Effector memory CD8-positive, alpha-beta T cell (primary cell): ENCODE measurements at places on chromosomes 6 and 20.

- no peak overlapping the region for H3K4me3 ChIP-seq
- H3K27ac ChIP-seq, result no peak overlapping the region
- no peak for DNase-seq
These were observed 140.7 kb downstream of the ASCC3 start for GRCh38 chr6:100740439-100740838.

GRCh38 chr20:39025883-39026282 lies 63.7 kb downstream of the DHX35 start:
- no peaks in the 10 kb centered on the region for H3K27me3 ChIP-seq
- peak overlapping the region; percentile 72 for H3K27ac ChIP-seq

GRCh38 chr20:54260116-54260515 lies 52.2 kb downstream of the PFDN4 start:
- H3K27ac ChIP-seq, result no peak overlapping the region
- no peaks in the 10 kb centered on the region for H3K36me3 ChIP-seq
- H3K4me3 ChIP-seq, result no peak overlapping the region
- peaks cover 37% of the 10 kb centered on the region for H3K27me3 ChIP-seq

DNA sequence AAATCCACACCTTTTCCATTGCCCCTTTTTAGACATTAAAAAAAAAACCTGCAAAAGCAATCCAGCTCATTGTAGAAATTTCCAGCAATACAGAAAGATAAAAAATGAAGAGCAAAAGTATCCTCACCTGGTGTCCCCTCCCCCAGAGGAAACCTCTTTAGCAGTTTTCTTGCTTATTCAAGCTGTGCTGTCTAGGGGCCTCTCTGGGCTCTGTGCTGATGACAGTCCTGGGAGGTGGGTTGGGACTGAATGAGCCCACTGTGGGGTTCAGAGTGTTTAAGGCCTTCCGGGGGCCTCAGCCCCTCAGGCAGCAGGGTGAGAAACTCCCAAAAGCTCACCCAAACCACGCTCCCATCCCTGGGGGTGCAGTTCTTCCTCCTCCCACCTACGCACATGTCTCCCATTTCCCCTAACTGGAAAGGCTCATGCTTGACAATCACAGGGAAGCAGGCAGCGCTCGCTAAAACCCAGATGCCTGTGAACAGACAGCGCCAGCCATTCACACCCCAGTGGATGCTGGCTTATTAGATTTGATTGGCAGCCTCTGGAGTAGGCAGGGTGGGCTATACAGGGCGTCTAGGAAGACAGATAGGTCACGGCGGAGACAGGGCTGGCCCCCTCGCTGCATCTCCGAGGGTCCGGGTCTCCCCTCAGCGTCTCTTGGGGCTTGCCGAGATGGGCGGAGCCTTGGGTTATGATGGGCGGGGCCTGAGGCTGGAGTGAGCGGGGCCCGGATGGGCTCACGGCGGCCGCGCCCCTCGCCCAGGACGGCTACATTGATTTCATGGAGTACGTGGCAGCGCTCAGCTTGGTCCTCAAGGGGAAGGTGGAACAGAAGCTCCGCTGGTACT lies 4.6 kb downstream of the GUCA1A start:
- H3K4me3 ChIP-seq, result no peak overlapping the region
- H3K27me3 ChIP-seq, result peaks cover 21% of the 10 kb centered on the region
- H3K27ac ChIP-seq, result no peak overlapping the region
- no peak for DNase-seq

GRCh38 chr20:53079828-53080686 lies 107.9 kb downstream of the TSHZ2 start:
- no peak overlapping the region for H3K27ac ChIP-seq
- H3K4me1 ChIP-seq, result no peaks in the 10 kb centered on the region
- DNase-seq, result no peak
- no peak overlapping the region for H3K4me3 ChIP-seq

GRCh38 chr6:99091985-99092384 lies 144.2 kb upstream of the FBXL4 start:
- H3K27me3 ChIP-seq, result peaks cover 11% of the 10 kb centered on the region
- H3K4me1 ChIP-seq, result no peaks in the 10 kb centered on the region
- no peak overlapping the region for H3K4me3 ChIP-seq

GRCh38 chr20:53647286-53647821 lies 53.7 kb upstream of the ZNF217 start:
- H3K4me1 ChIP-seq, result peaks cover 18% of the 10 kb centered on the region
- H3K4me3 ChIP-seq, result no peak overlapping the region
- H3K27me3 ChIP-seq, result no peaks in the 10 kb centered on the region
- DNase-seq, result no peak
- H3K36me3 ChIP-seq, result peaks cover 3% of the 10 kb centered on the region
- H3K27ac ChIP-seq, result no peak overlapping the region

DNA sequence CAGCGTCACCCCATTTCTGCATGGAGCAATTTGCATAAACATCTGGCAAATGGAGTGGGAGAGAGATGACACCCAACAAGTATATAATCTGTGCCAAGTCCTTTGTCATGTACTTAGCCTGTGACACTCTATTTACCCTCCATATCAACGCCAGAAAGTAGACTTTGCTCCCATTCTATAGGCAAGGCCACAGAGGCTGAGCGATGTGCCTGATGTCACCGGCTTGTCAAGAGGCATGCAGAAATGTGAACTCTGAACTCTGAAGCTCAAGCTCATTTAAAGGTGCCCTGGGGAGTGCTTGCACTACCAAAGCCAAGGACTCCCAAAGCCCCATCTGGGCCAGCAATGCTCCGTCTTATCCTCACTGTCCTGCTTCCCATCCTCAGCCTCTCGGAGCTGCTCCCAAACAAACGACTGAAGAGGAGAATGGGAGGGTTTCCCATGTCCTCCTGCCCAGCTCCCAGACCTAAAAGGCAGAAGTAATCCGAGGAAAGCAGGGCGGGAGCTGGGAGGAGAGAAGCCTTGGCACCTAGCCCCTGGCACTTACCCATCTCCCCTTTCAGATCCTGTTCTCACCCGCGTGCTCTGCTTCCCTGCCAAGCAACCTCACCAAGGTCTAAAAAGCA lies 9.2 kb downstream of the CPNE5 start:
- peaks cover 21% of the 10 kb centered on the region for H3K27me3 ChIP-seq
- H3K4me1 ChIP-seq, result no peaks in the 10 kb centered on the region

- peaks cover 51% of the 10 kb centered on the region for H3K4me1 ChIP-seq
- peaks cover 13% of the 10 kb centered on the region for H3K36me3 ChIP-seq
- no peak overlapping the region for H3K4me3 ChIP-seq
- H3K27ac ChIP-seq, result peak overlapping the region; percentile 59
- DNase-seq, result no peak
These were observed 13.2 kb upstream of the ARMC12 start for GRCh38 chr6:35723587-35723986.

DNA sequence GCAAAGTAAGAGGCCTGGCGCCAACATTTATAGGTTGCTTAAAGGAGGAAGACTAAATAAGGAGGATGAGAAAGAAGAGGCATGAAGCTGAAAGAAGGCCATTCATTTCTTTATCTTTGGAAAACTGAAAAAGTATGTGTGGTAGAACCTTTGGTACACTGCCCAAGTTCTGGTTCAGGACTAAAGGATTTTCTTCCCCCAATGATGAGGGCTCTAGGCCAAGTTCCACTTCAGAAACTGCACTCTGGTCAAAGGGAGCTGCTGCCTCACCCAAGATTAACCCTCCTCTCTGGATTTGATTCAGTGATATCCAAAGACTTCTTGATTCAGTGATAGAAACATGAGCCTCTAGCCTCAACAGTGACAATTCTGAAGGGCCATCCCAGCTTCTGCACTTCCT lies 5.0 kb upstream of the KPNA5 start:
- H3K27ac ChIP-seq, result no peak overlapping the region
- H3K27me3 ChIP-seq, result peaks cover 12% of the 10 kb centered on the region
- peaks cover 13% of the 10 kb centered on the region for H3K36me3 ChIP-seq
- H3K4me3 ChIP-seq, result no peak overlapping the region
- peaks cover 10% of the 10 kb centered on the region for H3K4me1 ChIP-seq

DNA sequence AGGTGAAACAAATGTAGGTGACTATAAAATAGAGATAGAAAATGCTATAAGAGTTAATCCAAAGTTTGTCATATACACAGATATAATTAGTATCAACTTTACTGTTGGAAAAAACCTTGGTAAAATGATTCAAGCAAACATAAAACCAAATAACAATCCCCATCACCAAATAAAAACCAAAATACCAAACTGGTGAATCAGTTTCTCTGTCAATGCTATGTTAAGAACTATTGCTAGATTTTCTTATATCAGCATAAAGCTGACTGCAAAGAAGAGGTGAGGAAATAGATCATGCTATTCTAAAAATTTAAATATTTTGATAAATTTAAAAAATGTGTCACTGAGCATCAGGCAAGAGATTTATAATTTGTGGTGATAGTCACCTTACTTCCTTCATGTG lies 658.4 kb downstream of the PHF3 start:
- no peak overlapping the region for H3K27ac ChIP-seq
- no peaks in the 10 kb centered on the region for H3K4me1 ChIP-seq
- no peak overlapping the region for H3K4me3 ChIP-seq
- no peaks in the 10 kb centered on the region for H3K27me3 ChIP-seq
- DNase-seq, result no peak

GRCh38 chr6:29946223-29947076 lies 4.1 kb downstream of the HLA-A start:
- peak overlapping the region; percentile 100 for H3K27ac ChIP-seq
- H3K4me3 ChIP-seq, result peak overlapping the region; percentile 94
- H3K36me3 ChIP-seq, result peaks cover 92% of the 10 kb centered on the region
- no peaks in the 10 kb centered on the region for H3K27me3 ChIP-seq

DNA sequence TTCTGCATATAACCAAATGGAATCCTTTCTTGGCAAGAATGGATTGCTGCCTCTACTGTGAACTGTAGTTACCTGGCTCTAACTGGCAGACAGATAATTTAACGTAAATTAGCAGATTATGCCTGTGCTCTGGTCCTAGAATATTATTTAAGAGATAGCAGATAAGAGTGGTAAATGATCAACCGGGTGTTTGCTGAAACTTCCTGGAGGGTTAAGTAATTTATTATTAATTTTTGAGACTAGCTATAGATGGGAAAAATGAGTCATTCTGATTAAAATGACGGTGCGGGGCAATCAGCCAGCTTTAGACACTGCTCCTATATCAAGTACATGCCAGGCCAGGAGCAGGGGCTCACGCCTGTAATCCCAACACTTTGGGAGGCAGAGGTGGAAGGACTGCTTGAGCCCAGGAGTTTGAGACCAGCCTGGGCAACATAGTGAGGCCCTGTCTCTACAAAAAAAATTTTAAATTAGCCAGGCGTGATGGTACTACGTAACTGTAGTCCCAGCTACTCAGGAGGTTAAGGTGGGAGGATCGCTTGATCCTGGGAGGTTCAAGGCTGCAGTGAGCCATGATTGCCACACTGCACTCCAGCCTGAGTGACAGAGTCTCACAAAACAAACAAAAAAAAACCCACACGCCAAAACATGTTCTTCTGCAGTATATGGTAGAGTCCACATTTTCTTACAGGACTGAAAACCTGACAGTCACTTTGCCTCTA lies 22.6 kb downstream of the B4GALT5 start:
- H3K4me3 ChIP-seq, result peak overlapping the region; percentile 15
- no peaks in the 10 kb centered on the region for H3K27me3 ChIP-seq
- peak overlapping the region; percentile 29 for H3K27ac ChIP-seq
- no peak for DNase-seq

GRCh38 chr6:137765059-137765458 lies 102.0 kb upstream of the TNFAIP3 start:
- H3K27me3 ChIP-seq, result no peaks in the 10 kb centered on the region
- H3K4me3 ChIP-seq, result no peak overlapping the region
- peaks cover 4% of the 10 kb centered on the region for H3K36me3 ChIP-seq
- peaks cover 11% of the 10 kb centered on the region for H3K4me1 ChIP-seq
- H3K27ac ChIP-seq, result no peak overlapping the region
- DNase-seq, result no peak

DNA sequence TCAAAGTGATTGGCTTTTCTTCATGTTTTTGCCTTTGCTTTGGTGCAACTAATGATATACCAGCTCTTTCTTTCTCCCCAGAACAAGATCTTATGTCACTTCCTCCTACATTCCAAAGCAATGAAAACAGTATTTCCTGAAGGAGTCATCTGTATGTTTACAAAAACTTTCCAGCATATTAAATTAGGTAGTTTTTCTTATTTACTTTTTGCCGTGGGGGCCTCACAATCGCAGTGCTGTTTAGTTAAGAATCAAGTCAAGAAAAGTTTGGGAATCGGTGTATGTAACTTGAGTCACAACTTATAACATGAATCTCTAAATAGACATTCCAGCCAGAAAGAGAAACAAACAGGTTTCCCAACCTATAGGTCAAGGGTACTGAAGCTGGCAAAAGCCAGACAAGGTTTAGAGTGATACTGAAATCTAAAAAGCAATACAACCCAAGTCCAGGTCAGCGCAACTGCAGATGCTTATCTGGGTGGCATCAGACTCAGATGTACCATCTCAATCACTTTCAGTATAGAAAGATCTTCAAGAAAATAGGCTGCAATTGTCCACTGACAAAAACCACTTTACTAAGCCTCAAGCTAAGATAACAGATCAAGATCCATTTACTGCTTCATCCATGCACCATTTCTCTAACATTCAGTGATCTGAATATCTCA lies 63.6 kb downstream of the IPCEF1 start:
- no peaks in the 10 kb centered on the region for H3K4me1 ChIP-seq
- no peak for DNase-seq
- no peak overlapping the region for H3K4me3 ChIP-seq
- no peaks in the 10 kb centered on the region for H3K36me3 ChIP-seq

- no peaks in the 10 kb centered on the region for H3K4me1 ChIP-seq
- no peak overlapping the region for H3K4me3 ChIP-seq
- H3K27ac ChIP-seq, result no peak overlapping the region
- DNase-seq, result no peak
- H3K27me3 ChIP-seq, result no peaks in the 10 kb centered on the region
These were observed 135.9 kb upstream of the EPHA7 start for GRCh38 chr6:93555292-93555691.

- no peaks in the 10 kb centered on the region for H3K4me1 ChIP-seq
- DNase-seq, result no peak
- no peak overlapping the region for H3K27ac ChIP-seq
- H3K27me3 ChIP-seq, result no peaks in the 10 kb centered on the region
- no peaks in the 10 kb centered on the region for H3K36me3 ChIP-seq
These were observed 79.0 kb upstream of the ZNF217 start for GRCh38 chr20:53672484-53673129.

- no peak overlapping the region for H3K4me3 ChIP-seq
- no peak overlapping the region for H3K27ac ChIP-seq
- peaks cover 29% of the 10 kb centered on the region for H3K27me3 ChIP-seq
- peaks cover 20% of the 10 kb centered on the region for H3K4me1 ChIP-seq
- peaks cover 6% of the 10 kb centered on the region for H3K36me3 ChIP-seq
These were observed 57.4 kb upstream of the MPC1 start for GRCh38 chr6:166440106-166440505.

GRCh38 chr6:13810688-13811446 lies 3.5 kb downstream of the MCUR1 start:
- no peaks in the 10 kb centered on the region for H3K27me3 ChIP-seq
- no peak overlapping the region for H3K4me3 ChIP-seq
- H3K36me3 ChIP-seq, result peaks cover 12% of the 10 kb centered on the region
- H3K27ac ChIP-seq, result peak overlapping the region; percentile 66
- H3K4me1 ChIP-seq, result peaks cover 30% of the 10 kb centered on the region
- no peak for DNase-seq

DNA sequence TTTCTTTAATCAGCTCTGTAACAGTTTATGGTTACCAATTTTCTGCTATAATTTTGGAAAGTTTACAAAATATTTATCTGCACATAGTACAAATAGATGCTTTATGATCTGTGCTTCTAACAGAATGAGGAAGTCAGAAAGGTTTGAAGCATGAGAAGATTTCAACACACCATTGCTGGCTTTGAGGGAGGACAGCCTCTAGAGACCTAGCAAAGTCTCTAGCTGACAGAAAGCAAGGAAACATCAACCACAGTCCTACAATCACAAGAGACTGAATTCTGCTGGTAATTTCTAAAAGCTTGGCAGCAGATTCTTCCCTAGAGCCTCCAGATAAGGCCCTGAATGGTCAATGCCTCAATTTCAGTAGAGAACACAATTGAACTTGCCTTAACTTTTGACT lies 750.8 kb upstream of the SLC35B3 start:
- no peak for DNase-seq
- H3K27ac ChIP-seq, result no peak overlapping the region
- H3K27me3 ChIP-seq, result no peaks in the 10 kb centered on the region
- no peaks in the 10 kb centered on the region for H3K36me3 ChIP-seq
- H3K4me1 ChIP-seq, result no peaks in the 10 kb centered on the region
